IMR-90 (cell line): ENCODE measurements at places on chromosomes 16 and 17. TPM values are rescaled to one million over a fixed set of nuclear protein-coding genes. Genes with fewer than 3 reads are reported as not detected.

DNA sequence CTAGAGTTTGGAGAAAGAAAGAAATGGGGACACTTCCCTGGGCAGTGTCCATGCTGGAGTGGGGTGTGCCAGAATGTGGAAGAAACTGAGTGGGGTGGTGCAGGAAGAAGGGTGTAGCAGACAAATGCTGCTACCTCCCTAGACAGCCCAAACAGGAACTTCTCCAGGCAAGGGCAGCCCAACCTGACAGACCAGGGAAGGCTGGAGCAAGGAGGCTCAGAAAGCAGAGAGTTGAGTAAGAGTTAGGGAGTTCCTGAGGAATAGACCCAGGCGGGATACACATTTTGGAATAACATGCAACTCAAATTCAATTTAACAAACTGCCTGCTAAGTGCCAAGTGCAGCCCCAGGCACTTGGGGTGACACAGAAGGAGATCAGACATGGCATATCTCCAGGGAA lies 1.0 kb upstream of the MYO18A start:
- no peak for DNase-seq

GRCh38 chr16:9075299-9076071 lies 16.0 kb upstream of the HAPSTR1 start:
- DNase-seq, result no peak

DNA sequence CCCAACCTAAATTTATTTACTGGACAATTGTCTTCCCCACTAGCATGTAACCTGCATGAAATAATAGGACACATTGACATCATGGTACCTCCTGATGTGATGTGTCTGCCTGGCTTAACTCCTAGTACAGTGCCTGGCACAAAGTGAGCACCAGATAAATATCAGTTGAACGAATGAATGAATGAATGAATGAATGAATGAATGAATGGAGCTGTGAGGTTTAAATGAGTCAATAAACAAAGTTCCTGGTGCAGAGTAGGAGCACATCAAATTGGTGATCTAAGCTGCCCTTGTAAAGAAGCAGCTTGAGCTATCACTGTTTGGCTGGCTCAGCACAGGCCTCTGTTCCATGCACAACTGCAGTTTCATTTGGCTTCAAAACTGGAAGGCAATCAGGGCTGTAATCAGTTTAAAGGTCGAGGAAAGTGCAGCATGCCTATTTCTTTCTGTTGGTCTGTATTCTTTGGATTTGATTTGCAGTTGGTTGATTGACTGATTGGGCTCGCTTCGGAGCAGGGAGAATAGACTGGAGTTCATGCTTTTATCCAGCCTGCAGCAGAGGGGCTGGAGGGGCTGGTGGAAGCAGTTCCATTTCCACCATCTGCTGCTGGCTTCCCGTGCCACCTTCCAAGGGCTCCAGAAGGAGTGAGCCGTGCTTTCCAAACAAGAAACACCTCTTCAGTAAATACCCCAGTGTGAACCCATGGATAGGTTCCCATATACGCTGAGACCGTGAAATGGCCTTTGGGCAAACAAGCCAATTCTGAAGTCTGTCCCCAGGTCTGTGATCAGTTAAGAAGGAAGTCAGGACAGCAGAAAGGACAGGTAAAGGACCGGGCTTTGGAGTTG lies 54.6 kb downstream of the GPRC5B start:
- DNase-seq, result no peak

- DNase-seq, result no peak
Measured at GRCh38 chr17:64406321-64407200, 15.9 kb upstream of the PECAM1 start.

KRT36 gene
- total RNA-seq, result not detected in 2 replicates

TTLL6 gene
- total RNA-seq, result not detected in 2 replicates

KRT32 gene
- total RNA-seq, result not detected in 2 replicates

ANKRD40CL gene
- total RNA-seq, result not detected in 2 replicates

ITGAX gene
- total RNA-seq, result 0.18 TPM in 1 of 2 replicates, not detected in the other
